ENCODE measurements at places on chromosomes 12 and 14.

DNA sequence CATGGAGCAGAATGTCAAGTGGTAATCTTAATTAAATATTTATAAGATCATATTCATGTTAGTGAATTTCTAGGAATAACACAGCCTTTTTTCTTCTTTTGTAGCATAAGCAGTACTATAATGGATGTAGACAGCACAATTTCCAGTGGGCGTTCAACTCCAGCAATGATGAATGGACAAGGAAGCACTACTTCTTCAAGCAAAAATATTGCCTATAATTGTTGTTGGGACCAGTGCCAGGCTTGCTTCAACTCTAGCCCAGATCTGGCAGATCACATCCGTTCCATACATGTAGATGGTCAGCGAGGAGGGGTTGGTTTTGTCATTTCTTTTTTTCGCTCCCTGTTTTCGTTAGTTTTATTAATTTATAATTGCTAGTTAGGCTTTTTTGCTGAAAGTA, 23.1 kb downstream of the AEBP2 start:
- DNase-seq, result no peak

- peak; percentile 62 for DNase-seq
Measured at GRCh38 chr12:15982471-15982870, 71.3 kb downstream of the DERA start.

GRCh38 chr14:67418401-67419191, 6.6 kb upstream of the PLEK2 start:
- DNase-seq, result no peak

GRCh38 chr14:32075672-32076277, 1.3 kb upstream of the ARHGAP5 start:
- peak; percentile 8 for DNase-seq

All from fibroblast of skin of right biceps (primary cell).